OCI-LY7 (cell line): ENCODE measurements at places on chromosomes 7 and 10. TPM values are rescaled to one million over a fixed set of nuclear protein-coding genes. Genes with fewer than 3 reads are reported as not detected.

GRCh38 chr10:71547312-71547711 is 150.6 kb downstream of the CDH23 start:
- DNase-seq = no peak

DNA sequence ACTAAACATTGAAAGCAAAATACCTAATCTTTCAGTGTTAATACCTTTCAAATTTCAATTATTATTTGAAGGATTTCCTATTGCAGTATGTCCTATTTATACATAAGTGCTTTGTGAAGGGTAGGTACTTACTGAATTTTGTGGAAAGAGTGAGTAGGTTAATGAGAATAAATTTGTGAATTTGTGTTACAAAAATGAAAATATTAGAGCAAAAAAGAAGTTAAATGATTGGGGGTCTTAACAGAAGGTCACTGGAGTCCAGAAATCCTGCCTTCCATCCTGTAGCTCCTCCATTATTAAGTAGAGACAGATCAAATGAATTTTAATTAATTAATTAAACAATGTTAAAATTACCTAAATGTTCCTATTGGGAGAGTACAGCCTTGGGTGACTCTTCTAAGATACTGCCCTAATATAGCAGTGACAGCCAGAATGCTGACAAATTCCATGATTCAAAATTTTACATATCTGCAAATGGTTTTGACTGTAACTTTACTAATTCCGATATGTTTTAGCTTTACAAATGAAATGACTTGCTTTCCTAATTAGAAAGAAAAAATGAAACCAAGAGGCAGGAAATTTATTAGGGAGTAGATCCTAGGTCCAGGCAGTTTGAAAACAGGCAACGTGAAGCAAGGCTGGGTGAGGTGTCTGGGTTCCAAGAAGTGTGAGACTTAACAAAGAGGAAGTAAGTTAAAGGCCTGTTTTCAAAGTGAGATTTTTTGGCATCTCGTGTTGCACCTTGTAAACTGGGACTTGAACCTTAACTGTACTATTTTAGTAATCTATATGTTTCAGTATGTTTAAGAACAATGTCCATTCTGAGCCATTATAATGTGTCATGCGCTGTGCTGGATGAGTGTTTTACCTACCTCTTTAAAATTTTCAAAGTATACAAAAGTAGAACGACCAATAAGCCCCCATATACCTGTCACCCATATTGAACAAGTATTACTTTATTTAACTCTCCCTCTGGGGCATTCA is 1.5 kb downstream of the PIK3CG start:
- peak; percentile 64 for DNase-seq

DNA sequence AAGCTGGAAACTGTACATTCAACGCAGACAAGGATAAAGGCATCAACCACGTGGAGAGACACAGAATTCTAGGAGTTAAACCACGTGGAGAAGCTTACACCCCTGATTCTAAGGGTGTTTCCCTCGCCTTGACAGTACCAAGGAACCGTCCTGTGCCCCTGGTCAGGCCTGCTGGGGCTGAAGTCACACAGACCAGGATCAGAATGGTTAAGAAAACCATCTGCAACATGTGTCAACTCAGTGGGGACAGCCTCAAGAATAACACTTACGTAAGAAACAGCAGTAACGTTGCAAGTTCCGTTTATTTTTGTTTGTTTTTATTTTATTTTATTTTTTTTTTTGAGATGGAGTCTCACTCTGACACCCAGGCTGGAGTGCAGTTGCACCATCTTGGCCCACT is 55.6 kb downstream of the CHST15 start:
- DNase-seq = no peak

GRCh38 chr7:106571563-106571962 is 89.4 kb downstream of the CCDC71L start:
- DNase-seq = no peak

GRCh38 chr10:52312942-52313255 is 1.2 kb upstream of the DKK1 start:
- no peak for DNase-seq

DNA sequence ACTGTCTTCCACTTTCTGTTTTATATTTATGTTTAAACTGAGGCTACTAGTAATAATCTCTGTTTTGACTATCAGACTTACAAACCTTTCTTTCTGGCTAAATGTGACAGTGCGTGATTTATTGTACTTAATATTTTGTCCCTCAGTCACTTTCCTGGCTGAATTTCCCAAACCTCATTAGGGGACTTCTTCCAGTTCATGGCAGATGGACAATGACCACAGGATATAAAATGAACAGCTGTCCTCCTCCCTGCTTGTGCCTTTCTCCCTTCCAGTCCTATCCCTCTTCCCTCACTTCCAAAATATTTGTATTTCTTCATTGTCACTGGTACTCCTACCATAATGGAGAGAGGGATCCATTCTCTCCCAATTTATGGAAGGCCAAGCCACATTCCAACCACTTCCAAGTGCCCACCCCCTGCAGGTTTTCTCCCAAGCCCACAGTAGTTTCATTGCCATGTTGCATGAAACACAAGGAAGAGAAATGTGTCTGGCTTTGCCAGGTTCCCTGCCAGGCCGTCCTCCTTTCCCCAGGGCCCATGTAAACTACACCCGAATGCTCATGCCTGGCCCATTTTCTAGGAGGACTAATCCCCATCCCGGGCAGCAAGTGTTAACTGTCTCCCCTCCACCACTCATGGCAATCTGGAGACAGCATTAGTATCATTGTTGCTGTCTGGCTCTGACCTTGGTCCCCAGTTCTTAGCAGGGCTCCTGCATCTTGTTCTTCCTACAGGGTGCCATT is 269.5 kb upstream of the SLC26A5 start:
- no peak for DNase-seq

The PNLIP gene
- total RNA-seq = not detected in 2 replicates

DNA sequence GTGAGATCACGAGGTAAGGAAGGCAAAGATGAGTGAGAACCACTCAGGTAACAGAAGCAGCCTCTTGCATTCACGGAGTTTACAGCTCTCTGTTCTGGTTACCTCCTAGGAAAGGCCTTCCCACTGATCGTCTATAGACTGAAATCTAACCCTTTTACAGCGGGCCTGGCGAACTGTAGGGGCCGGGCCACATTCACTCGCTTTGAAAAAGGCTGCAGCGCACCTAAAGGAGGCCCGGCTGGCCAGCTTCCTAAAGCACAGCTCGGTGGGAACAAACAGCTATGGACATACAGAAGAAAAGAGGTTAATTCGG is 565 bp downstream of the ATP5MK start:
- peak; percentile 17 for DNase-seq

DNA sequence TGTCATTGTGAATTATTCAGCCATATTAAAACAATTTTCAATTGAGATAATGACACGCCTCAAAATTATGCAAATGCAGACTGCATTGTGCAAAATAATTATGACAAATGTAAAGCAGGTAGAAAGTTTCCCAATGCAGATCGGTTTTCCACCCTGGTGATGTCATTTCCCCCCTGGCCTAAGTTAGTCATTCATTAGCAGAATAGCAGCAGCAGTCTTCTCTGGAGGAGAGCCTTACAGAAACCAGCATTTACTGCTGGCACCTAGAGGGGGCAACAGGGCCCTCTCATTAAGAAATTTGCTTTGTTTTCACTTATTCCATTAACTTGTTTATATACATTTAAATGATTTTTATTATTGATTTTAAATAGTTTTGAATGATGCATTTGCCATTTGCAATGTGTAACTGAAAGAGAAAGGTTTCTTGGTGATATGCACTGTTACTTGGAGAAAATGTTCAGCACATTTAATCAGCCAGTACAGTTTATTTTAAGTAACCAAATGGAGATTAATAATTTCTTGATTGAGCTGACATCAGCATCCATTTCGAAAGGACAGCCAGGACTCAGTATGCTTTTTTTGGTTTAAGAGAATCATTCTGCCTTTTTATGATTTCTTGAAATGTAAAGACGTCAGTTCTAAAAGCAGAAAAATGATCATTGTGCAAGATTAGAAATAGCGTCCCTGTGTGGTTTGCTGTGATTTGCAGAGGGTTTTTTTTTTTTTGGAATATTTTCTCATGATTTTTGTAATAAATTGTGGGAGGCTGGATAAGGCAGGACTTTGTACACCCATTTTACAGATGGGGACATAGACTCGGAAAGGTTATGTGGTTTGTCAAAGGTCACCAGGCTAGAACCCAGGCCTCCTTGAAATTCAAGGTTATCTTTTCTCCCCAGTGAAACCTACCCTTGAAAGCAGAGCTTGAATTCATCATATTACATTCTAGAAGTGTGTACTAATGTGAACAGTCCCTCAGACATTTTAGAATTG is 3.5 kb downstream of the ARID5B start:
- peak; percentile 80 for DNase-seq

- DNase-seq = no peak
These were observed 27.0 kb downstream of the ZNF786 start for GRCh38 chr7:149063476-149063875.

DNA sequence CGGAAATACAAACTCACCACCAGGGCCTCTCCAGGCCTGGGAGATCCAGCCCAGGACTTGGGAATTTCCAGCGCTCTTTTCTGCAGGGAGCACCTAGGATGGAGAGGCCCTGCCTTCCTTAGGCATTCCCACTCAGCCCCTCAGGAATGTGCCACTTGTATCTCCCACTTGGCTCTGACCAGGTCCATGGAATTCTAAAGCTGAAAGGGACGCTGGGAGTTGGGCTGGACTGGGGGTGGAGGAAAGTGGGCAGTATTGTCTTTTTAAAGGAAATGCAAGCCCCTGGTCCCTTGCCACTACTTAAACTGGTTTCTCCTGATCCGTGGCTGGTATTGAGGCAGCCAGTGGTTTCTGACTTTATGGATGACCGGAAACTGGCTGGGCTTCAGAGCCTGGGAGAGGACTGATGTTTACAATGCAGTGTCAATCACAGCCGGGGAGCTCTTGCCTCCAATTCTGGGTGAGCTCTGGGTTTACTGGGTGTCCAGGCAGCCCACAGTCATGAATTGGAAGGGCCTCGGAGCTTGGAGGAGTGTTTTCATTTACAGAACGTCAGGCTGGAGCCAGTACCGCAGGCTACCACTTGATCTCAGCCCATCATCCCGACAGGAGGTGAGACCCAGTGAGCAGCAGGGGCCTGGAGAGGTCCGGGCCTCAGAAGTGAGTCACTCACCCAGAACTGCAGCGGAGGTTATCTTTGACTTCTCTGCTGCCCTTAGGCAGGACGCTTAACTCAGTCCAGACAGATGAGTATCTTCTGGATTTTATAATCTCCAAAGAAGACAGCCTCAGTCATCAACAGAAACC is 27.3 kb downstream of the AGAP3 start:
- DNase-seq = no peak

GRCh38 chr10:88165849-88166271 is 302.4 kb downstream of the PTEN start:
- no peak for DNase-seq

The PTPRE gene
- 8.3 and 11.7 TPM in 2 replicates for total RNA-seq
